ENCODE measurements at places on chromosomes 2 and 18.

- DNase-seq, result peak; percentile 12
Measured at GRCh38 chr2:213544940-213545339, 260.7 kb downstream of the SPAG16 start.

- peak; percentile 46 for DNase-seq
Measured at GRCh38 chr2:238995634-238996033, 147.7 kb downstream of the TWIST2 start.

- peak; percentile 84 for DNase-seq
Measured at GRCh38 chr2:20411361-20411894, 35.4 kb upstream of the RHOB start.

DNA sequence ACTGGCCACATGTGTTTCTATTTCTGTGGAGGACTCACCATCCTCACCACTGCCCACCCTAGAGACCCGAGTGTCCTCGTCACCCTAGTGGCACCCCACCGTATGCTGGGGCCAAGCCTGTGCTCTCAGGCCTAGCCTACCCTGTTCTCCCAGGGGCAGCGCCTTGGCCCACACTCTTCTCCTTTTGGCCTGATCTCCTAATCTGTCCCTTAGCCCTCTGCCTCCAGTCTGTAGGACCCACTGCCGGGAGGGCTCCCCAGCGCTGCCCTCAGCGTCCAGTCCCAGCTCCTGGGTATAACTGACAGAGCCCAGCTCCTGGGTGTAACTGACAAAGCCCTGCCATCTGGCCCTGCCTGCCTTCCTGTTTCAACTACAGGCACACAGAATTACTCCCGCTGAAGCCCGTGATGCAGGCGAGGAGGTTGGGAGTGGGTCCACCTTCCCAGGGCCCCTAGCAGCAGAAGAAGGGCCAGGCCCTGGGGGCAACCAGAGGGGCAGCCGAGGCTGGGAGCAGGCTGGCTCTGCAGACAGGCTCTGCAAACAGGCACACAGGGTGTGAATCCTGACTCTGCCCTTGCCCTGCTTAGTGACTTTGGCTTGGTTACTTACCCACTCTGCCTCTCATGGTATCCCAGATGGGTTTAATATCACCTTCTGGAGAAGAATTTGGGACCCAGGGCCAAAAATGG, 25.6 kb upstream of the PTMA start:
- DNase-seq, result no peak

DNA sequence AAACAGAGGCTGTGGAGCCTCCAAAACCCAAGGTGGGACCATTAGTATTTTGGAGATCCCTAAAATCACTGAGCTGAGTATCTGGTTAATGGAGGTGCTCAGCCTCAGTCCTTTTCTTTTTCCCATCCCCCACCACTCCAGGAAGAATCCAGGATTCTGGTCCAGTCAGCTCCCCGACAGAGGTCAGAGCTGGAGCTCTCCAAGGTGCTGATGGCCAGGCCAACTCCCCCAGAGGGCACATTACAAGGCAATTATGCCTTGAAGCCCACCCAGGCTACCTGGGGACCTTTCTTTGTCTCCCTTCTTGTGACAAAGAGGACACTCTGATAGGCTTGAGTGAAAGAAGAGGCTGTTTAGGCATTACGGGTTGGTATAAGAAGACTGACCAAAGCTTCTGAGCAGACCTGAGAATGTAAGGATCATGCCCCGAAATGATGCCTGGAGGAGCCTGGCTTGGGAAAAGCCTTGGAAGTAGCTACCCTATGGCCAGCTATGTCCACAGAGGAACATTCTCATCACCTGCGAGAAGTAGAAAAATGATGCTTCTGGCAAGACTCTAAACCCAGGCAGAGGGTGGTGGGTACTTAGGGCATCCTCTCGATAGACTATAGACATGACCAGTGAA, 102.5 kb upstream of the LDAH start:
- peak; percentile 15 for DNase-seq

GRCh38 chr18:27666016-27666415, 480.9 kb upstream of the CHST9 start:
- DNase-seq, result no peak

DNA sequence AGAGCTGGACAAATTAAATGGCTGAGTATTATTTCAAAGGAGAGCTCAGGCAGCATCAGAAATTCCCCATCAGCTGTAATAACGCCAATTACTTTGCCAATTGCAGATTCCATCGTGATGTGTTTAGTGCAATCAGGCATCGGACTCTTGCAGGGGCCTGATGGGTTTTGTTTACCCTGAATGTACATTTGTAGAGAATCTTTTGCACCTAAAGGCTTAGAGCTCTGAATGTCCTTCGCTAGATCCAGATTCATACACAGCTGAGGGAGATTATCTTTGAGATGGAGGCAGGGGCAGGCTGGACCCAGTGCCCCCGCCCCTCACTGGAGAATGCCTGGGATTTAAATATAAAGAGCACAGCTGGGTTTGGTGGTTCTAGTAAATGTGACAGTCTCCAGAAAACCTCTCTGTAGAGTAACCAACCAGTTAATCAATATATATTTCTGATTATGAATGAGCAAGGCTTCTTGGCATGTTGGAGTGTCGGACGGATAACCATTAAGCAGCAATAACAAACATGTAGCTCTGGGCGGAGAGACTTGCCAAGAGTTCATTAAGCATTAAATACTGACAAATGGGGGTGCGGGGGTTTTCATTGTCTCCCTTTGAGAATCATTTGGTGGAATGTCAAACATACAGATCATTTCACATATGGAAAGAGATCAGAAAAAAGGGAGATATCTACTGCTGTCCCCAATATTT, 200.9 kb downstream of the SETBP1 start:
- DNase-seq, result peak; percentile 3

GRCh38 chr2:64105670-64106461, 38.4 kb downstream of the PELI1 start:
- no peak for DNase-seq

DNA sequence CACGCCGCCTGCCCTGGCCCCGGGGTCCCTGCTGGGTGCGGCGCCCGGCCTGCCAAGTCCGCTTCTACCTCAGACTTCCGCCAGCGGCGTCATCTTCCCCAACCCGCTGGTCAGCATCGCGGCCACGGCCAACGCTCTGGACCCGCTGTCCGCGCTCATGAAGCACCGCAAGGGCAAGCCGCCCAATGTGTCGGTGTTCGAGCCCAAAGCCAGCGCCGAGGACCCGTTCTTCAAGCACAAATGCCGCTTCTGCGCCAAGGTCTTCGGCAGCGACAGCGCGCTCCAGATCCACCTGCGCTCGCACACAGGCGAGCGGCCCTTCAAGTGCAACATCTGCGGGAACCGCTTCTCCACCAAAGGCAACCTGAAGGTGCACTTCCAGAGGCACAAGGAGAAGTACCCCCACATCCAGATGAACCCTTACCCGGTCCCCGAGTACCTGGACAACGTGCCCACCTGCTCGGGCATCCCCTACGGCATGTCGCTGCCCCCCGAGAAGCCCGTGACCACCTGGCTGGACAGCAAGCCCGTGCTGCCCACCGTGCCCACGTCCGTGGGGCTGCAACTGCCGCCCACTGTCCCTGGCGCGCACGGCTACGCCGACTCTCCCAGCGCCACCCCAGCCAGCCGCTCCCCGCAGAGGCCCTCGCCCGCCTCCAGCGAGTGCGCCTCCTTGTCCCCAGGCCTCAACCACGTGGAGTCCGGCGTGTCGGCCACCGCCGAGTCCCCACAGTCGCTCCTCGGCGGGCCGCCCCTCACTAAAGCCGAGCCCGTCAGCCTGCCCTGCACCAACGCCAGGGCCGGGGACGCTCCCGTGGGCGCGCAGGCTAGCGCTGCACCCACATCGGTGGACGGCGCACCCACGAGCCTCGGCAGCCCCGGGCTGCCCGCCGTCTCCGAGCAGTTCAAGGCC, 13.7 kb downstream of the SALL3 start:
- no peak for DNase-seq

DNA sequence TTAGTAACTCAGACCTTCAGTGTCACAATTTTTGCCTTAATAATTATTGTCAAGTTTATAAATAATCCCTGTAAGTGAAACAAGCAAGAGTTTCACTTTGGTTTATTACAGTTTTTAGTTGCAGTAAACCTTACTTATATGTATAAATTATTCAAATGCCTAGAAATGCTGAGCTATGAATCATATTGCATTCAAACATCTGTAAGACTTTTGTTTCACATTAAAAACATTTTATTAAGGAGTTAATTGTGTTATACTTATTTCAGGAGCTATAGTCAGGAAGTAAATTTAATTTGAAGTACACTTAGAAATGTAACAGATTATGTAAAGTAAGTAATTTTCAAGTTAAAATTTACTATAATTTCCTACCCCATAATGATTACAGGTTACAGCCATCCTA, 3.9 kb upstream of the ETAA1 start:
- DNase-seq, result no peak

- DNase-seq, result no peak
Measured at GRCh38 chr2:43212931-43213330, 13.5 kb downstream of the ZFP36L2 start.

DNA sequence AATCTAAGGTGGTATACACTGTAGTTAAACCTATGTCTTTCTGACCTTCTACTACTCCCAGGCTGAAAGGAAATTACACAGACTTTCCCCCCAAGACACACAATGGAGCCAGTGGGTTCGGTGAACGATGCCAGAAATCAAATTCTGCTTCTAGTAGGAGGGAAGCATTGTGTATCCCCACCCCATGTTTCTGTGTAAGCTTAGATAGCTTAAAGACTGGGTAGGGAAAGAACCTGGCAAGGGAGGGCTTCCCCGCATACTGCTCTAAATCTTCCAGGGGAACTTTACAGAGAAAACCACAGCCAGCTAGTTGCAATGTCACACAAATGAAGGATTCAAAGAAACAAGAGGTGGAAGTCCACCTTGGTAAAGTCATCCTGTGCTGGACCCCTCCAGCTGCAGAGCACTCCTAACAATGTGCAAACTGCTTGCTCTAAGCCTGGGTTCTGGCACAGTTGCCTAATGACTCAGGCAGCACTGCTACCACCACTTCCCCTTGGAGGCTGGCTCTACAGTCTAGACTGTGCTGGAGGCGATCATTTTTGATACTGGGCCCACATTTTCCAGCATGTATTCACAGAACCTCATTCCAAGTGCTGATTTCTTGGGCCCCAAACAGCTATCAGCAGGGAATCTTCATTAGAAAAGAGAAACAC, 47.5 kb downstream of the TRIB2 start:
- DNase-seq, result peak; percentile 98

DNA sequence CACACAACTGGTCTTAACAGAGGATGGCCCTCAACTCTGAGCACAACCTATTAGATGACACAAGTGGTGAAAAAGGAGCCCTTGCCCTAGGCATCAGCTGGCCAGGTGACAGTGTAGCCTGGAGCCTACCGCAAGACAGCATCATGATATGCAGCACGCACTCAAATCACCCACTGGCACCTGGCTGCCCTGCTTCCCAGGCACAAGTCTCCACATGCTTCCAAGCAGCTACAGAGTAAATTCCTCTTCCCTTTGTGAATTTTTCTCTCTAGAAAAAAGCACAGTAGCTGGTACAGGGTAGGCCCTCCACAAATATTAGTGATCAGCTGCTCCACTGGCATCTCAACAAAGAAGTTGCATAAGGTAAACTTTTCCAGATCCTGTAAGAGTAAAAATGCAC, 6.0 kb downstream of the FBXO15 start:
- no peak for DNase-seq

DNA sequence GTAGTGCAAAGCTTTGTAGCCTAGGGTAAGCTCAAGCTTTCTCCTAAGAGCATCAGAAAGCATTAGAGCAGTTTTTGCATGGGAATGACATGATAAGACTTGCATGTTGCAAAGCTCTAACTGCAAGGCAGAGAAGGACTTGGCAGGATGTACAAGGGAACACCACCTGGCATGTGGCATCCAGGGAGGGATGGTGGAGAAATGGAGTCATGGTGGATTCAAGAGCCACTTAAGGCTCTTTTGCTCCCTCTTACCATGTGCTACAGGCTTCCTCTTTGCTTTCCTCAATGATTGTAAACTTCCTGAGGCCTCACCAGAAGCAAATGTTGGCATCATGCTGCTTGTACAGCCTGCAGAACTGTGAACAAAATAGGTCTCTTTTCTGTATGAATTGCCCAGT, 266.0 kb downstream of the GLI2 start:
- DNase-seq, result no peak

GRCh38 chr18:58772161-58772560, 92.5 kb upstream of the ZNF532 start:
- DNase-seq, result no peak

GRCh38 chr18:60017371-60017770, 117.6 kb downstream of the PMAIP1 start:
- no peak for DNase-seq

- DNase-seq, result no peak
Measured at GRCh38 chr2:112345030-112346027, 69.9 kb downstream of the ZC3H6 start.

DNA sequence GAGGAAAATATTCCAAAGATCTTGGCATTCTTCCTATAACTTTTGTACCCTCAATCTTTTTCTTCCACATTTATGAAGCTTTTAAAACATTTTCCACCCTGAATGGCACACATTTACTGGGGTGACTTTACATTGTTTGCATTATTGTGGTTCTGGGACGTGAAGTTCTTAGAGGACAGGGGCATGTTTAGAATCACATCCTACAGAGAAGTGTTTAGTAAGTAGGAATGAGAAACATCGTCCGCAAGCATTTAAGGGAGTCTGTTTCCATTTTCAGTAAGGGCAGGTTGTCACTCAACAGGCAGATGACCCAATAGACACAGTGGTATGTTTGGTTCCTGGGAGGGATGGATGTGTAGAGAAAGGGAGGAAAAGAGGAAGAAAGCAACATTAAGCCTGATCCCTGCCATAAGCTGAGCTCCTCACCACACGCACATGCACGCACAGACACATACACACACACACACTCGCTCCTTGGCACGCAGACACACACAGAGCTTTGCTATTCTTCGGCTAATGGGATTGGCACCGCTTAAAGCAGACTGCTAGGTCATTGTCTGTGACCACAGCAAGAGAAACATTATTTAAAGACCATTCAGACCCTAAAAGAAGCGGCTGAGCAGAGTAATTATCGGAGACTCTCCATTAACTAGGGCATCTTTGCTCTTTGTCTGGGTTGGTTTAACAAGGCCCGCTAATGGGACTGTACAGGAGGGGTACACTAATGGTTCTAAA, 14.2 kb upstream of the PLEKHM3 start:
- peak; percentile 46 for DNase-seq

DNA sequence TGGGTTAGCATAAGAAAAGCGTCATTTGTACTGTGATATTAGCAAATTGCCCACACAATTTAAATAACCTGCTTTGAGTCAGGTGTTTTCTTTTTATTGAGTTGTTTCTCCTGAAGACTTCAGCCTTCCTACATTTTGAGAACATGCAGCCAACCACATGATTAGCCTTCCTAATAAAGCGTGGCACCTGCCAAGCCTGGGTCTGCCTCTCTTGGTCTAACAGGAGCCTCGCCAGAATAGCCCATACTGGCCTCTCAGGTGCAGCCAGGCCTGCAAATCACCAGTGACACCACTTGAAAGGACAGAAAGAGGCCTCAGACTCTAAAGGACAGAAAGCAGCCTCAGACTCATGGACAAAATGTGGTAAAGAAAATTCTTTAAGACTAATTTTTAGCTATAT, 653.8 kb downstream of the BCL11A start:
- DNase-seq, result no peak

DNA sequence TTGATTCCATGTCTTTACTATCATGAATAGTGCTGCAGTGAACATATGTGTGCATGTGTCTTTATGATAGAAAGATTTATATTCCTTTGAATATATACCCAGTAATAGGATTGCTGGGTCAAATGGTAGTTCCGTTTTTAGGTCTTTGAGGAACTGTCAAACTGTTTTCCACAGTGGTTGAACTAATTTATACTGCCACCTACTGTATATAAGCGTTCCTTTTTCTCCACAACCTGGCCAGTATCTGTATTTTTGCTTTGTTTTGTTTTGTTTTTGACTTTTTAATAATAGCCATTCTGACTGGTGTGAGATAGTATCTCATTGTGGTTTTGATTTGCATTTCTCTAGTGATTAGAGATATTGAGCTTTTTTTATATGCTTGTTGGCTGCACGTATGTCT, 641.6 kb downstream of the SUCLG1 start:
- no peak for DNase-seq

All from fibroblast of lung (primary cell).